ENCODE measurements at places on chromosomes 3 and 15.

DNA sequence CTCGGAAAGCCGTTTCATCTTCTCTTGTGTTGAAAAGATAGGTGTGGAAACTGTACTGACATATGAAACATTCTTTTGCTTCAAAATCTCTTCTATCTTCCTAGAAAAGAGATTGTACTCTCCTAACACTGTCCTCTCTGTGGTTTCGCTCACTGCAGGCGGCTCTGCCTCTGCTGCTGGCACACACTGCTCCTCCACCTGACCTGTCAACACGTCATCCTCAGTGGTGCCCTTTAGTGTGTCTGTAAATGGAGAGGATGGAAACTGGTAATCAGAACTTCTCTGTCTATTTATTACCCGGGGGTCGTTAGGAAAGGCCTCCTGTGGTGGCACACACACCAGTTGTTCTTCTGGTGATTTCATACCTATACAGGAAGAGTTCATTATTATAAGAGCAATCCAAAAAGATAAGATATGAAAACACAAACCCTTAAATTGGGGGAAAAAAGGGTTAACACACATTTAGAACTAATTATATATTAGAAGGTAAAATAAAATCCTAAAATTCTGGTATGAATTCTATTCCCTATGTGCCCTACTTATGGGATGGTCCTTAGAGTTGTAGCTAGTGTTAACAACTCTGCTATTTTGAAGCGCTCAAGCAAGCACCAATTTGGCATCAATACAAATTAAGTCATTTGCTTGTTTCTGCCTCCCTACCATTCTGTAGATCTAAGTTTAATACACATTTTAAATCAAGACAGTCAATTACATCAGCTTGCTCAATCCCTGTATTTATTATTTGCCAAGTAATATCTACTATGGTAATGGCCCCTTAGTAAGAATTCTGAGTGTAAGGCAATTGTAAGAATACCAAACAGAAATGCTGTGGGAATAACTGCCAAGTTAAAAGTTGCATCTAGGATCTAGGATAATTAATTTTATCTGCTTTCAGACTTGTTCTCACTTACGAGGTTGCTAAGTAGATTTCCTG, 49.2 kb downstream of the TASOR start:
- no peak for DNase-seq

DNA sequence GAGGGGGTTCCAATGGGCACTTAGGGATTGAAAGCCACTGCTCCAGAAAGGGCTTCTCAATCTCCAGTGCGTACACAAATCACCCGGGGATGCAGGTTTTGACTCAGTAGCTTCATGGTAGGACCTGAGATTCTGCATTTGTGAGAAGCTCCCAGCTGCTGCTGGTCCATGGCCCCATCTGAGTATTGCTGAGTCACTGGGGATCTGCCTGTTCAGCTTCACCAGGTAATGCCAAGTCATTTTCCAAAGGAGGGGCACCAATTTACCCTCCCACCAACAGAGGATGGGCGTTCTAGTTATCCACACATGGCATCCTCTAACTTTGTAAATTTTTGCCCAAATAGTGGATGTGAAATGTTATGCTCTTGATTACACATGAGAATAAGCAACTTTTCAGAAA, 12.9 kb upstream of the CEMIP start:
- no peak for DNase-seq

DNA sequence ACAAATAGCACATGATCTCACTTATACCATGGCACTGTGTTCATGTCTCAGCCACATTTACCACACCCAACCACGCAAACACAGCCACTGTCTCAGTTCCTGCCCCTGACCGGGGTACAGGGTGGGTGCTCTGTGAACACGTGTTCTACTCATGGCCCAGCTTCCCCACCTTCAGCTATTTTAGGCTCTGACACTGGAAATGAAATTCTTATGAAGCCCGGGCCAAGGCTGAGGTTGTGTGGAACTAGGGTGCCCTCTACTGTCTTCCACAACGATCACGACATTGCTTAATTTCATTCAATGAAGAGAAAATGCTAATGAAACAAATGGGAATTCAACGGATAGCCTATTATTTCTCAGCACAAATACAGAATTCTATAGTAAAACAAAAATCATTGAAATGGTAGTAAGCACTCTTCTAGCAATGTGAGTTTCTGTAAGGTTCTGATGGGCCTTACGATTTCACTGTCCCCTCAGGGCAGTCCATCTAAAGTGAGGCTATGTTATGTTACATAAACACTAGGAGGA, 2.1 kb upstream of the GABRA5 start:
- DNase-seq = no peak

DNA sequence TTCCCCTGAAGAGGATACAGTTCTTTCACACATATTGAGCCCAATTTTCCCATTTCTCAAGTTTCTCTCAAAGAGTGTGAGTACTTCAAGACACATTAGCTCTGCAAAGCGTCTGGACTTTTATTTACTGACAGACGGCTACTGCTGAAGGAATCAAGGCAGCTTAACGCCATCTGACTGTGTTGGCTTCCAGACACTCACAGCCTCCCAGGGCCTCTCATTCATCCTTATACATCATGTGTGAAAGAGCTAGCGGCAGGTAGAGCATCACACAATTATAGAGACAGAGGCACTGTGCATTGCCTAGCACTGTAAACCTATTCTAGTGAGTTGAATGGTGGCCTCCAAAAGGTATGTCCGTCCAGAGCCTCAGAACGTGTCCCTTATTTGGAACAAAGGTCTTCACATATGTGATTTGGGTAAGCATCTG, 284.1 kb upstream of the STT3B start:
- no peak for DNase-seq

GRCh38 chr15:52101542-52102323, 10.8 kb downstream of the BCL2L10 start:
- no peak for DNase-seq

- no peak for DNase-seq
These were observed 150.6 kb upstream of the RGMA start for GRCh38 chr15:93239591-93239990.

DNA sequence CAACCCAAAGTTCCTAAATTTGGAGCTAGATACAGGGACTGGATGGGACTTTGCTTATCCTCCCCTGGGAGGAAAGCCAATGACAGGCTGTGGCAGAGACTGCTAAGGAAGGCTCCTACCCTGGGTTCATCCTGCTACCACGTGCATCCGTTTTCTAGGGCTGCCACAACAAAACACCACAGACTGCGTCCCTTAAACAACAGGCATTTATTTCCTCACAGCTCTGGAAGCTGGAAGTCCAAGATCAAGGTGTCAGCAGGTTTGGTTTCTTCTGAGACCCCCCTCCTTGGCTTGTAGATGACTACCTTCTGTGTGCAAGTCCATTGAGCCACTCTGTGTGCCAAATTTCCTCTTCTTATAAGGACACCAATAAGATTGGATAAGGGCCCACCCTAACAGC, 263.9 kb downstream of the FAM43A start:
- DNase-seq = no peak

GRCh38 chr3:133135306-133135705, 97.1 kb downstream of the TMEM108 start:
- no peak for DNase-seq

DNA sequence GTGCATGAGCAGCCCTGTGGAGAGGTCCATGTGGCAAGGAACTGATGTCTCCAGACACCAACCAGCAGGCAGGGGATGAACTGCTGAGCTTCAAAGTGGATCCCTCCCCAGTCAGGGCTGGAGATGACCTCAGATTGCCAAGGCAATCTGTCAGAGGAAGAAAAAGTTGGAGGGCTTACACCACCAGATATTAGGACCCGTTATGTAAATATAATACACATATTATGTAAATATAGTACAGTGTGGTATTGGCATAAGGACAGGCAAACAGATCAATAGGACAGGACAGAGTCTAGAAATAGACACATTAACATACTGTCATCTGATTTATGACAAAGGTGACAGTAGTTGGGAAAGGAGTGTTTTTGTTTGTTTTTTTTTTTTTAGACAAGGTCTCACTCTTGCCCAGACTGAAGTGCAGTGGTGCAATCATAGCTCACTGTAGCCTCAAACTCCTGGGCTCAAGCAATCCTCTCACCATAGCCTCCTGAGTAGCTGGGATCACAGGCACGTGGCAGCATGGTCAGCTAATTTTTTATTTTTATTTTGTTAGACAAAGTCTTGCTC, 18.0 kb upstream of the RAB7A start:
- no peak for DNase-seq

GRCh38 chr15:31489801-31490646, 163.4 kb downstream of the KLF13 start:
- DNase-seq = no peak

DNA sequence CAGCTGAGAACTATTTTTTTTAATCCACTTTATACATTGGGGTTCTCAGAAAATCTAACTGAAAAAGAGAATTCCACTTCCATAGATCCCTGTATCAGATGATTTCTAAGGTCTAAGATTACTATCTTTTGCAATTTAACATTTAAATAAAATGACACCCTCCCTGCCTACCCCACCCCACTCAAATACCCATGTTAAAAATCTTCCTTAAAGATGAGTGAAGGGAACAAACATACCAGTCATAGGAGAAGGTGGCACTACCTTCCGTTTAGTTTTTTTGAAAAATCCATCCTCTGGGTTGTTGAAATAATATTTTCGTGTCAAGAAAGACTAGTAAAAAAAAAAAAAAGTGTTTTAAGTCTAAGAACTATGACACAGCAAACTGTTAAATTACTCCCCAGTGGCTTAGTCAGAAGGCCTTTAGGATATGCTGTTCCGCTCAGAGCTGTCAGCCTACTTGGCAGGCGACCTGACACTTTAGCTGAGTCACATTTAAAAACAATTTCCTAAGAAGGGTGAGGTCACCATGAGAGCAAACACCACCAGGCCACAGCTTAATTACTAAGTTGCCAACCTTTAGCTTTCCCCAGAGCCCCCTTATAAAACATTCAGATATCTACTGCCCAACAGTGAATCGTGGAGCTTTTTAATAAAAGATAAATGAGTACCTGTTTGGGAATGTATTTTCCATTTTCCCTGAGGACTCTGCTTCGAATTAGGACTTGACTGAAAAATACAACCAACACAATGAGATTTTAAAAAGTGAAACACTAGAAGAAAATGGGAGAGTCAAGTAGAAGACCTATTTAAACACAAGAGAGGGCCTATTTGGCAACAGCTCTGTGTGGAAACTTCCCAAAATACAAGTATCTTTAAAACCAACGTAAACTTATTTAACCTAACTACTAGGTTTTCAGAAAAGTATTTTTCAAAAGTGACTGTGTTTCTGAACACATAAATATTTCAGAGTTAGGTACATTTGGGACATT, 9.6 kb downstream of the EMC3 start:
- DNase-seq = no peak

GRCh38 chr3:27239951-27240350, 129.2 kb downstream of the NEK10 start:
- no peak for DNase-seq

GRCh38 chr3:52153389-52154096, 680 bp downstream of the POC1A start:
- no peak for DNase-seq

DNA sequence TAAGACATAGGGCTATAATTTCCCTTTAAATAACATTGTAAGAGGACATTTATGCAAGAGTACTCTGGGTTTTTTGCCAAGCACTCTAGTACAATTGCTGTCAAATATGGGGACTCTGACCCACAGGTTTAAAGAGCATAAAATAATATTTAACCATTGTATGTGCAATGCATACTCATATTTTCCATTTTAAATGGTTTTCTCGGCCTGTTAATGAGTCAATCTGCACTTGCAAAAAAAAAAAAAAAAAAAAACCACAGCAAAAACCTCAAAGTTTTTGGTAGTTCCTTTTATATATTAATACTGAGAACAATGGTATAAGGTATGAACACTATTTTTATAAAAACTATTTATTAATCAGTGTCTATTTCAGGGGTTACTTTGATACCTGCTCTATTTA, 304.0 kb upstream of the CBLB start:
- no peak for DNase-seq

DNA sequence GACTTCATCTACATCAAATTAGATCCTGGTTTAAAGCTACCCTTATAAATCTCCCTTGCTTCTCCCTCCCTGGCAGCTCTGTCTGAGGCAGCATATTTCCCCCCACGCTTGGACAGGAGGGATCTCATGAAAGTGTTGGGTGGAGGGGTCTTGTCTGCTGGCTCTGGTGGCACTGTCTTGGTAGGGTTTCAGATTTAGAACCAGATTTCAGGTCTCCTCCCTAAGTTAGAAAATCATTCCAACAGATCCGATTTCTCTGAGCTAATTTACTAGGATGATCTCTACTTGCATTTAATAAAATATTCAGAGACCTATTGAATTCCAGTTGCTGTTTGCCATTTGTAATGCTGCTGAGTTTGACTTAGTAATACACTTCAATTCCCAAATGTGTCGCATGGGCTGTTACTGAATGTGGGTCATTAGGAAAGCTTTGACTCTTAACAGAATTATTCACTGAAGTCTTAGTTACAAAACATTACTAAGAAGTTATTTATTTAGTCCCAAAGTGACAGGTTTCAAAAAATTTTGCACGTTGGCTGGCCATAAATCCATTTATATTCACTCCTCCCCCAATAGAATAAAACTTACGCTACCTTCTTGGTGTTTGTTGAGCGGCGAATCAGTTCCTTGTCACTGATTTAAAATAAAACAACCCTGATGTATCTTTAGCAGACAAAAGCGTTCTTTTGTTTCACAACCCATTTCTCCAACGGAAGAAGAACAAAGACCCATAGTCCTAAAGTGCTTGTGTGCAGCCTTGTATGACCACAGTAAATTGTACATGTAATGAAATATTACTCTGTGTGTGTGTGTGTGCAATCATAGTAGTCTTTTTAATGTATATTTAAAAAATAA, 84.5 kb downstream of the TRAK1 start:
- DNase-seq = no peak

DNA sequence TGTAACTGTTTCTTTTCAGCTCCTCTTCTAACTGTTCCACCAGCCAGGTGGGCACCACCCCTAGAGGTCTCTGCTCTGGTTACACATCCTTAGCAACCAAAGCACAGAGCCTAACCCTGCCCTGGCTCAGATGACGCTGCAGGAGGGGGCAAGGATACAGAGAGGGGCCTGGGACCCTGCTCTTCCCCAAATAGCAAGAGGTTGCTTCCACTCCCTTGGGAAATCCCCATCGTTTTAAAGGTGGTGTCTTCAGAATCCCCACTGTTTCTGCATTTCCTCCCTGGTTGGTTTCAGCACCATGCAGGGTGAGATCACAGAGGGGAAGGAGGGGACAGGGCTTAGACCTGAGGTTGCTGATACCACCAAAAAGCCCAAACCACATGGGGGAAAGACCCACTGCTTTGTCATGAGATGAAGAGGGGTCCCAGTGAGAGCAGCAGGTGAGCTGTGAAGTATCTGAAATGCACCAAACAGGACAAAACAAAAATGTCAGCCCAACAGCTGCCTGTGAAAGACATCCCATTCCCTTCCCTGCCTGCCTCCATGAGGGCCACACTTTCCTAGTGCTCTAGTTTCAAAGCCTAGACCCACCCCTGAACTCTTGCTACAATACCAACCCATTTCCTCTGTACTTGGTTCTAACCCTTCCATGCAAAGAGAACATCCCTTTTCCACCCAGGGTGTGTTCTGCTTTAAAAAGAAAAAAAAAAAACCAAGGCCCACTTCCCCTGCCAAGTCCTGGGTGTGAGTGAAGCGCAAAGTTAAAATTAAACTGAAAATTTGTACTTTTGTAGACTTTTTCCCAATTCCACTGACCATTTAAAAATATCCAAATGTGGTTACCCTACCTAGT, 29.0 kb downstream of the ANP32A start:
- no peak for DNase-seq
